NCI-H1105 treated with DMSO at 0.1 percent for 48 hours (cell line): ENCODE measurements at places on chromosomes 7 and 10.

GRCh38 chr10:10831085-10831484 lies 186.6 kb upstream of the CELF2 start:
- no peak for DNase-seq

- peak; percentile 62 for DNase-seq
Measured at GRCh38 chr7:150988230-150989226, 2.3 kb upstream of the NOS3 start.

DNA sequence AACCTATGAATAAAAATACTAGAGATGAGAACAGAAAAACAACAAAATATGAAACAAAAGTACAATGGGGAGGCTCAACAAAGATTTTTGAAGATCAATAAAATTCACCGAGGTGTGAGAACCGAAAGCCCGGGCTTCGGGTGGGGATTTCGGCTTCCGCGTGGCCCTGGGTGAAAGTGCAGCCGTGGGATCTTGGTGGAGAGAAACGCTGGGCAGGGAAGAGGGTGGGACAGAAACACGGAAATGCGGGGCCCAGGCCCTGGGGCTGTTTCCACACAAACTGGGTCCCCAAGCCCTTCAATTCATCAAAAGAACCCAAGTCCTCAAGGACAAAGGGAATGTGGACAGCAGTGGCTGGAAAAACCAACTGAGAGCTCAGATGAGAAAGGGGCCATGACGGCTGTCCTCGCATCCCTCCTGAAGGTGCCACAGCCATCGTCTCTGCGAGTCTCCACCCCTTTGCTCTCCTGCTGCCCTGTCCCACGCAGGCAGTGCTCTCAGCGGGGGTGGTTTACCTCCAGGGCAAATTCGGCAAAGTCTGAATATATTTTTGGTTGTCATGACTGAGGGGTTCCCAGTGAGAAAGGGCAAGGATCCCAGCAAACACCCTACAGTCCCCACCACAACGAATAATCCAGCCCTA lies 19.7 kb downstream of the FOXL3 start:
- DNase-seq: no peak

GRCh38 chr7:131188367-131189339 lies 139.0 kb upstream of the MKLN1 start:
- DNase-seq: no peak

GRCh38 chr7:5177060-5177459 lies 13.0 kb upstream of the WIPI2 start:
- no peak for DNase-seq

DNA sequence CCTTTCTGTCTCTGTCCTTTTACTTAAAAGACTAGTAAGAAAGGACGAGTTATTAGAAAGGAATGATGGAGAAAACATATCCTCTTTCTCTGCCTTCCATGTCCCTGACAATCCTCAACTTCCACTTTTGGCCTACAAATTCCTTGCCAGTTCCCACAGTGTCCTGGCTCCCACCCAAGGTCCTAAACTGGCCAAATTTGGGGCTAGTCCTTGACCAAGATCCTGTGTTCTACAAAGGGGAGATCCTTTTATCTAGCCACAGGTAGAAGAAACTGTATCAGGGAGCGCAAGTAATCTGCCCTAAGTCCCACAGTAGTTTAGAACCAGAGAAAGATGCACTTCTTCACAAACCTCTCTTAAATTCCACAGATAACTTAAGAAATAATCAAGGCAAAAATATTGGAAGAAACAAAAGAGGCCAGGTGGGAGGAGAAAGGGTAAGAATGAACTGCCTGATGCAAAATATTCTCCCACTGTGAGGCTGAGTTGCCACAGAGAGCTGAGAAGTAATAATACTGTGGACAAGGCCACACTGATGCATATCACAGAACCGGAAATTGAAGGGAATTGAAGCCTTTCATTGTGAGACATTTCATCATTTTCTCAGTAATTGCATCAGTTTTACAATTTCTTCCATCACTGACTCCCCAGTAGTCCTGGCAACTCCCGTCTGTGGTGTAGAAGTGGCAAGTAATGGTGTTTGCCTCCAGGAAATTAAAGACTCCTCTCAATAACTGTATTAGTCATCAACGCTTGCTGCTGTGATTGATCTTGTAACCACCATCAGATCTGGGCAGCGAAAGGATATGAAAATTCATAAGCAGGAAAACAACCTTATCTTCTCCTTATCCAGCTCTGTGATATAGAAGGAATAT lies 47.2 kb downstream of the DNAJC12 start:
- no peak for DNase-seq

- no peak for DNase-seq
Measured at GRCh38 chr10:127972751-127973357, 66.0 kb downstream of the PTPRE start.

DNA sequence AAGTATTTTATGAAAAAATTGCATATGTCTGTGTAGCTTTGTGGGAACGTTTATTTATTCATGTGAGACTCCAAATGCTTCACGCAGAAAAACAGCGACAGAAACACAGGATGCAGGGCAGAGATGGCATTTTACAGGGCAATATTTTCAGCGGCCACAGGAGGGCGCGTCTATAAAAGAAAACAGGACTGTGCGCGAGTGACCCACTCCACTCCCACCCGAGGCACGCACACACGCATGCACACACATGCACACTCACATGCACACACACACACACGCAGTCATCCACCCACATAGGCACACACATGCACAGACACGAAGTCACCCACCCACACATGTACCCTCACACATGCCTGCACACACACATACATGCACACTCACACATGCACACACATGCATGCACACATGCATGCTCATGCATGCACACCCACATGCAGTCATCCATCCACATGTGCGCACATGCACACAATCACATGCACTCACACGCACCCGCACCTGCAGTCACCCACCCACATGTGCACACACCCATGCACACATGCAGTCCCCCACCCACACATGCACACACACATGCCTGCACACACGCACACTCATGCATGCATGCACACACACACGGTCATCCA lies 96.3 kb downstream of the DNAJB6 start:
- peak; percentile 61 for DNase-seq

DNA sequence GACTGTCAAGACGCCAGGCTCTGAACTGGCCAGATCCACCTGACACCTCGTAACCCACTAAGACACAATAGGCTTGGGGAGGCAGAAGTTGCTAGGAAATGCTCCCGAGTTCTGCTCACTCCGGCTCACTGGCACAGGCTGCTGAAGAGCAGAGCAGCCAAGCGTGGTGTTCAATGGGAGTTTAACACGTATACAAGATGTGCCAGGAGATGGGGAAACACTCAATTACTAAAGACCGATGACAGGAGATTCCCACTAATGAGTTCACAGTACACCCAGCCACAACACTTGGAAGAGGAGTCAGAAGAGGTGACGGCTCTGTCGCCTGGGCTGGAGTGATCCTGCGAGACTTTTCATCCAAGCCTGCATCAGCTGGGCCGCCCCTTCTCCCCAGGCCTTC lies 303.4 kb downstream of the GFRA1 start:
- peak; percentile 72 for DNase-seq

- no peak for DNase-seq
Measured at GRCh38 chr7:78427209-78427608, 628.6 kb downstream of the PHTF2 start.
